ENCODE measurements at places on chromosomes 7 and 10. TPM values are rescaled to one million over a fixed set of nuclear protein-coding genes. Genes with fewer than 3 reads are reported as not detected.

Gene BTBD16
- total RNA-seq: not detected

- DNase-seq: peak; percentile 41
These were observed 45.6 kb upstream of the SCIN start for GRCh38 chr7:12524794-12525386.

DNA sequence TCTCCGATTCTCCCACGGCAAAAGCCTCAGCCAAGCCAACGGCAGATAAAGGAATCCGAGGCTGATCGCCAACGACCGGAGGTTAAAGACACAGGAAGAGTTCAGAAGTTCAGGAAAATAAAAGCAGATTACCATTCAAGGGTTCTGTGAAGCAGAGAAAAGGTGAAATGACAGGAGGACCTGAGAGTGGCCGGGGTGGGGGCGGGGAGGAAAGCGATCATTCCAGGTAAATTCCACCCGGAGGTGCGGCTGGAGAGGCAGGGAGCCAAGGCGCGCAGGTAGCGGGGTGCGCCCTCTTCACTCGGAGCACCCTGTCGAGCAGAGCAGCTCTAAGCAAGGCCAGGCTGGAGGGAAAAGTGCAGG, 35.3 kb upstream of the SEPHS1 start:
- DNase-seq: no peak

DNA sequence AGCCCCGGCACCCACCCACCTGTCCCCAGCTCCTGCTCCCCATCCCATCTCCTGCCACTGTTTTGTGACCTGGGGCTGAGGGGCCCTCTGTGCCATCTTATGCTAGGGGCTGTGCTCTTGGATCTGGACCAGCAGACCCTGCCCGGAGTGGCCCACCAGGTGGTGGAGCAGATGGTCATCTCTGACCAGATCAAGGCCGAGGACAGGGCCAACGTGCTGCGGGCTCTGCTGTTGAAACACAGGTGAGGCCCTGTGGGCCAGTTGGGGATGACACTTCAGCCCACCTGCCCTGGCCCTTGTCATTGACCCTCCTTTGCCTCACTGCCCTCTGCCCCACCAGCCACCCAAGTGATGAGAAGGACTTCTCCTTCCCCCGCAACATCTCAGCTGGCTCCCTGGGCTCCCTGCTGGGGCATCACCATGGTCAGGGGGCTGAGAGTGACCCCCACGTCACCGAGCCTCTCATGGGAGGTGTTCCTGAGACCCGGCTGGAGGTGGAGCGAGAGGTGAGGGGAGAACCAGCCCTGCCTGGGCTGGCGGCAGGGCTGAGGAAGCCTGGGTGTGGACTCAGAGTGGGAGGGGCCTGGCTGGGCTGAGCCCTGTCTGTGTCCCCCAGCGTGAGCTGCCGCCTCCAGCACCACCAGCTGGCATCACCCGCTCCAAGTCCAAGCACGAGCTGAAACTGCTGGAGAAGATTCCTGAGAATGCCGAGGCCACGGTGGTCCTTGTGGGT, 10.6 kb downstream of the FASTK start:
- no peak for DNase-seq

GRCh38 chr10:102782673-102783551, 39.2 kb downstream of the WBP1L start:
- no peak for DNase-seq

GRCh38 chr10:71308985-71309384, 10.1 kb upstream of the SLC29A3 start:
- no peak for DNase-seq

DNA sequence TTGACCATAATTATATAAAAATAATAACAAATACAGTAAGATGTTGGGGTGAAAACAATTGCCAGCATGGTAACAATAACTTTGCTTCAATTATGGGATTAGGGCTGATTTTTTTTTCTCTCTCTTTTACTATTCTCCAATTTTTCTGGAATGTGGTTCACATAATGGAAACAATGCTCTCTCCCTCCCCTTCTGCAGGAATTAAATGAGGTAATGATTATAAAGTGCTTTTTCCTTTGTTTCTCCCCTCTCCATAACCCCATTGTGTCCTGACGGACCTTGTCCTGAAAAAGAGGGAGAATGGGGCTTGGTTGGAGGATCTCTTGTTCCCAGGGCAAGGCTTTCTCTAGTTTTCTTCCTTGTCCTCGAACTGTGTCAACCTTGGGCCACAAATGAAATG, 234.0 kb upstream of the ZNF32 start:
- DNase-seq: no peak

Gene DPYSL4
- total RNA-seq: 0.58 TPM

GRCh38 chr7:99142727-99143520, 984 bp downstream of the SMURF1 start:
- peak; percentile 89 for DNase-seq

DNA sequence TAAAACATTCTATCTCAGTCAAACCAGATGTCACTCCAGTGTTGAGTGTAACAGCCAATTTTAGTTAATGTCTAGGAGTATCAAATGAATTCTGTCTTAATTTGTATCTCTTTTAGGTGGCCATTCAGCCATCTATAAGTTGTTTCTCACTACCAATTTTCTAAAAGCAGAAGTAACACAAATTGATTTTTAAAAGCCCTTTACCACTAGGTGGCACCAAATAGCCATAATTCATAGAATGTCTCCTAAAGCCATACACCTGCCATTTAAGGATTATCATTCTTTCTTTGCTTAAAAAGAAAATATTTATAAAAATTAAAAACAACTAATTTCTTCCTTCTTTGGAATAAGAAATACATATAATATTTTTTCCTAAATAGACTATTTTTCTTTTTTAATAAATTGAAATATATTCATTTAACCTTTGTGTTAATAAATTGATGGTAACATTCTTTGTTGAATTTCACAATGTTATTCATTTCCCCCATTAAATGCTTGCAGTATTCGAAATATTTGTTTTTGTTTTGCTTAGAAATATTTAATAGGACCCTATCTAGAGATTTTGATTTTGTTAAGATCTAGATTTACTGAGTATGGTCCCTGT, 107.8 kb upstream of the PPP1R3A start:
- peak; percentile 56 for DNase-seq

DNA sequence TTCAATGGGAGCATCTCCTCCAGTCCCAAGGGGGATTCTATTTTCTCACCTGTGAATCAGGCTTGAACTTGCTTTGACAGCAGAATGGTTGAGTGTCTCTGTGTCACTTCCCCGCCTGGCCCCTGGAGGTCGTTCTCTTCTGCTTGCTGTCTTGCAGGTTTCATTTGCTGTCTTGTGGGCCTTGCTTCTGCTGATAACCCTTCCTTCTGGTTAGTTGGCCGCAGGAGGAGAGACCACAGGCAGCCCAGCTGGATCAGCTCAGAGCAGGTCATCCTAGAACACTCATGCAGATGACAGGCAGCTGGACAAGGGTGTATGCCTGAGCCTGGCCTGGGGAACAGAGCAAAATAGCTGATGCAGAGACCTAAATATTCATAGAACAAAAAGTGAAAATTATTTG, 344.2 kb upstream of the ADARB2 start:
- no peak for DNase-seq

Gene GDF2
- not detected for total RNA-seq

Gene ZNF488
- not detected for total RNA-seq

- DNase-seq: no peak
These were observed 611 bp upstream of the COPS6 start for GRCh38 chr7:100088095-100088620.
